ENCODE measurements at places on chromosomes 6 and 20.

DNA sequence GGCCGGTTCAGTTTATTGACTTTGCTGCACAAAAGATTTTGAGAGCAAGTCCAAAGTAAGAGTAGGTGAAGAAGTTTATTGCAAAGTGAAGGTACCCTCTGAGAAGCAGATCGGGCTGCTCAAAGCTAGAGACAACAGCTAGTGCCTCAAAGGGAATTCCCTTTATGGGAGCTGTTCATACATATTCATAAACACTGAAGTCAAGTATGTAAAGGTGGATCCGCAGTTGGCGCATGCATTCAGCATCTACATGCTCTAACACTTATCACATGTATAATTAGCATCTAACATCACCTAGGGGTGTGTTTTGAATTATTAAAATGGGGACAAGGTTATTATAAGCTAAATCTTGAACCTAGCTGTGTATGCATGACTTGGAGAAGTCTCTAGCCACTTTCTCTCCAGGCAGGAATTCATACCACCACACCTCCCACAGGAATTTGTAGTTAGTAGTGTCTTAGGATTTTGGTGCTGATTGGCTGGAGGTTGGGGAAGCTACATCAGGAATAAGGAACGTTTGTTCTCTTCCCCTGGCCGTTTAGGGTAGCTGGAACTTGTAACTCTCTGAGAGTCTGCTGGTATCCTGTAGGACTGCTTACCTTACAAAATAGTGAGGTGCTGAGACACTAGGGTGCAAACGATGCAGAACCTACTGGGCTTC is 1633.9 kb downstream of the GRIK2 start:
- DNase-seq, result no peak

- DNase-seq, result no peak
These were observed 1.3 kb upstream of the VNN1 start for GRCh38 chr6:132715204-132715603.

GRCh38 chr6:51892750-51893149 is 194.7 kb downstream of the PKHD1 start:
- no peak for DNase-seq

DNA sequence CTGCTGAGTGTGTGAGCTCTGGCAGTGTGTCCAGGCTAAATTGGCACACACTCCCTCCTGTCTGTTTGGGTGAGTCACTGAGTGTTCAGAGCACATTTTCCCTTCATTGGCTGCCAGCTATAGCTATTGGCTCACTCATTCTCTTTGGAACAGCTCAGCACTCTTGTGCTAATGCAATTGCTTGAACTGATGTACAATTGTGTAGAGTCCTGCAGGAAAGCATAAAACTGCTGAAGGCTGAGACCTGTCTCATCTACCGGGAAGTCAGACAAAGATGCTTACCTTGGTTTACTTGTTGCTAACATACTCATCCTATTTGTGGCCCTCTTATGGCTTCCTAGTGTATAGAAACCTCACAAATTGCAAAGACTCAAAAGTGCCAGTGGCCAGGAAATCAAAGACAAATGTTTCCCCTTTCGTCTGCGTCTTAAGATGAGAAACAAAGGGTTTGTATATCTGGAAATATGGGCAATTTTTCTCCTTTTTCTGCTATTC is 351.0 kb downstream of the BCKDHB start:
- no peak for DNase-seq

- no peak for DNase-seq
These were observed 321.8 kb upstream of the PRDM1 start for GRCh38 chr6:105764315-105764714.

DNA sequence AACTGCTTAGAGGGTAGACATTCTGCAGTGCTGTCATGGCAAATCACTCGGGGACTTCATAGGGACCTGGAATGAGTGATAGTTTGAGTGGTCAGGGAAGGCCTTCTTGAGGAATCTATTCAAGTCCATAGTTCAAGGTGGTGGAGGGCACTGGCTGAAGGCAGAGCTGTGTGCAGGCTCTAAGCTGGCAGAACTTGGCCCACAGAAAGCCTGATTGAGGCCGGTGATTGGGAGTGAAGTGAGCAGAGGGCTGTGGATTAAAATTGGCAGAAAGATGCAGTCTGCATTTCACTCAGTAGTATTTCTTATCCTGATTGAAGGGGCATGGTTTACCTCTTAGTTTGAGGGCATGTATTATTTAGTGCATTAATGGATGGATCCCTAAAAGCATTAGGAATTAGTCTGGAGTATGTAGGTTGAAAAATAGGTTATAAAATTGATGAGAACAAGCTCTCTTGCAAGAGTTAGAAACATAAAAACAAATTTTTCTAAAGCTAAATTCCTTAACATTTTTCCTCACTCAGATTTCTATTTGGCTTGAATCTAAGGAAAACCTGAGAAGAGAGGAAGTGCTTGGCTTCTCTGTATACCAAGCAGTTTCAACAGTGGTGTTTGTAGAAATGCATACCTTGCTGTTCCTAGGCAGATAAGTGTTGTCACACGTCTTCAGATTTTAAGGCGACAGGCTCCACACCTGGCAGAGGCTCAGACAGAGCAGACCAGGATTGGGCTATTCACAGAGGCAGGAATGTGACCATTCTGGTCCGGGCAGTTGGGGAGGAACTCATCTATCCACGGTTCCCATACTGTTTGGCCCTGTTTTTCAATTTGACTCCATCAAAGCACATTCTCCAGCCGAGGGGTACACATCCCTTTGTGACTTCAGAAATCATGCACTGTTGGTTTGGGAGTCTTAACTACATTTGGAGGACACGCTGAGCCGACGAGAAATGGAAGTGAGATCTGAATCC is 45.2 kb downstream of the UTRN start:
- no peak for DNase-seq

DNA sequence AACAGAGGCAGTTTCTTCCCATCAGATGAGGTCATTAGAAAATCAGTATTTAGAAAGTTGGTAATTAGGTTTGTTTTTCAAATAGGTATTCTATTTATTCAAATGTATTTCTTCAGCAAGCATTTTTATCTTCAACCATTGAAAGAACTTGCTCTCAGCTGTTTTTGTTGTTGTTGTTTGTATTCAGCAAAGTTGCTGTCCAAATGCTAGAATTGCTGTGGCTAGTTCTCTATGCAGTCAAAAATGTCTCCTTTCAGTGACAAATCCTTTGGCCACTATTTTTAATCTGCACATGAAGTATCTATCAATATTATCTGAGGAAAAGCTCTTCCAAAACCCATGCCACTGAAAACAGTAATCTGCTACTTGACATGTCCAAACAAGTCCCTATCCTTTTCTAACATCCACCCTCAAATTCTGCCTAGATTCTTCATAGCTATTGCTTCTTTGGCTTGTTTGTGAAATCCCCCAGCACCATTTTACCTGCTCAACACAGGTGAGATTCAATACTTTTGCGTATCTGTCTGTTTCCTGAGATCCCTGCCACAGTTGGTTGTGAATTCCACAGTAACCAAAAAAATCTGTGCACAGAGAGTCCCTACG is 1005.4 kb downstream of the GRIK2 start:
- no peak for DNase-seq

GRCh38 chr20:43508106-43508505 is 609 bp downstream of the L3MBTL1 start:
- DNase-seq, result no peak

DNA sequence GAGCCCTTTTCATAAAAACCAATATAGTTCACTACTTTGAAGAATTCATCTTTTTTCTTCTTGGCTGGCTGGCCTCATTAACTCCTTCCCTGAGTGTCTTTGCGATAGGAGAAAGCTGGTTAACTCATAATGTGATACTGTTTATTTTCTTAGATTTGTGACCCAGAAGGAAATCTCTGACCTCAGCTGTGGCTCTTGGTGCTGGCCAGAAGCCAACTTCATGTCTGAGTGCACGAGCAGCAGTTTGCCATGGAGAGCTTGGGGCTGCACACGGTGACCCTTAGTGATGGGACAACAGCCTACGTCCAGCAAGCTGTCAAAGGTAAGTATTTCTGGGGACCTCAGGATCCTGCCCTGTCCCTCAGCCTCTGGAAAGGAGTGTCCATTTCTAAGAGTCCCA is 16.7 kb upstream of the DEF6 start:
- DNase-seq, result no peak

DNA sequence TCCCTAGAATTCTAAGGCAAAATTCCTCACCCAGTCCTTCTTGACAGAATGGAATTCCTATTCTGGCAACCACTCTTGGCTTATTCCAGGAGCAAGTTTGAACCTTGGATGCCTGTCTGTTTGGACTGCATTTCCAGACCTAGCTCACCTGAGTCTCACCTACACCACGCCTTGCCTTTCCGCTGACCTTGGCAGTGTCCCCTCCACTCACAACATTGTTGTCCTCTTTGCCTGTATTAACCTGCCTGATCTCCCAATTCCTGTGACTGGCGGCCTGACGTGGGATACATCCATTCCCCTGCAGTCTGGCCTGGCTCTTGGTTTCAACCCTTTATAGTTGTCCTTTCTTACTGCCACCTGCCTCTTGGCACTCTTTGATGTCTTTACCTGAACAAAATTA is 281.4 kb upstream of the SOX4 start:
- DNase-seq, result no peak

DNA sequence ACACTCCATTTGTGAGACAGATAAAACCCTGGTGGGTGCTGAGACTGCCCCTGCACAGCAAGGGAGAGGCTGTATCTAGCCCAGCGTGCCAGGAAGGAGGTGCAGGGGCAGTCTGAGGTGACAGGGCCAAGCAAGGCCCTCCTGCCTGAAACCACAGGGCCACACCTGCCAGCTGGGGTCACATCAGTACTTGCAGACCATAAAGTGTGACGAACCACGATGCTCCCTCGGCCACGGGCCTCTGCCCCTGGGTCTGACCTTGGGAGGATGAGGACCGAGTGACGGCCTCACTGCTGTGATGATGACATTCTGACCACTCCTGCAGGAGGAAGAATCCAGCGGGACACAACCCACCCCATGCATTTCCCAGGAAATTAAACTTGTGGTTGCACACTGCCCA is 75.1 kb downstream of the NINL start:
- DNase-seq, result no peak

- DNase-seq, result no peak
These were observed 705.3 kb downstream of the KIF16B start for GRCh38 chr20:15867899-15868298.

DNA sequence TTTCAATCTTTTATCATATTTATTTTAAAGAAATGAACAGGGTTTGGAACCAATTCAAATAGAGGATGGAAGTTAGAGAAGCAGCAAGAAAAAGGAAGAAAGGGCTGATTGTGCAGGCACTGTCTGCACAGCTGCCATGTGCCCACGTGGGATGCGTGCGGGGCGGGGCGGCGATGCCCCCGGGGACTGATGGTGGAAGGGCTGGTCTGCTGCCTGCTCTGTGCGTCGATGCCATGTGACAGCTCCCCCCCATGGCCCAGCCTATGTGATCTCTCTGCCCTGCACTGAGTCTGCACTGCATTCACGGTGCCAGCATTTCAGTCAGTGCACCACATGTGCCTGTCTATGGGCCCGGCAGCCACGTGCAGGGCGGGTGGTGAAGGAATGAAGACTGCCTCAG is 96.4 kb downstream of the IRF4 start:
- DNase-seq, result no peak

- no peak for DNase-seq
These were observed 246.1 kb downstream of the TMEM242 start for GRCh38 chr6:157077251-157077650.

DNA sequence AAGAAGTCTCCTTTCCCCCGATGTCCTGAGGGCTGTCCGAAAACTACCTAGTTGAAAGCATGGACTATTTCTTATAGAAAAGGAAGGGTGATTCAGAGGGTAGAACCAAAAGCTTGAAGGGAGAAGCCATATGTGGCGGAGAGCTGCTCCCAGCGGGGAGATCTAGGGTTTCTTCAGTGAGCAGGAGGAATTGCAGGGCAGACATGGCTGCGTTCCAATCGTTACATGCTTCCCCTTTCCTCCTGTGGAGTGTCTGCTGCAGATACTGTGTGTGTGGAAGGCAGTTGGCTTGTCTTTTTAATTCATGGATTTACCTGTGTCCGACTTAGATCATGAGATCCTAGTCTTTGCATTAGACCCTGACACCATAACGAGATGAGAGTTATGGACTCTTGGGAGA is 799.5 kb downstream of the QKI start:
- DNase-seq, result no peak

GRCh38 chr20:57267158-57267821 is 849 bp upstream of the BMP7 start:
- no peak for DNase-seq

- no peak for DNase-seq
These were observed 52.1 kb downstream of the CBLN4 start for GRCh38 chr20:55953201-55953600.

DNA sequence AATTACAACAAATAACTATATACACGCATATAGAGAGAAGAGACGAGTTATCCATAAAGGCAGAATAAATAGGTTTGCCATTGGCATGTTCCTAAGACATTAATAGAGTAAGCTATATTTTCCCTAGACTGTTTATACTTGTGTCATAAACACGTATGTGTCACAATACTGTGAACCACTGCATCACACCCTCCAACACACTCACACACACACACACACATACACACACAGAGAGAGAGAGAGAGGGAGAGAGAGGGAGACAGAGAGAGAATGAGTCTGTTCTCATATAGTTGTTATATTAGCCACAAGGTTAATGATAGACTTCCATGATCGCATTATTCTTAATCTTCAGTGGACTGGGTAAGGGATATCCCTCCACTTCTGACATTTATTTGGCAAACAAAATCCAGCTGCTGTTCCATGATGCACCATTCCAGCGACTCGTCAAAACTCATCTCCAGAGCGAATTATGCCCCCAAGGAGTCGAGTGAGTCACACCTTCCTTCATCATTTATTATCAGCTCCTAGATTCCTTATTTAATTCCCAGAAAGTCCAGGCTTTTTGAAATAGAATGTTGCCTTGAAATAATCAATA is 82.8 kb upstream of the HIVEP1 start:
- DNase-seq, result no peak

GRCh38 chr6:155077784-155078183 is 82.7 kb downstream of the TIAM2 start:
- DNase-seq, result no peak

DNA sequence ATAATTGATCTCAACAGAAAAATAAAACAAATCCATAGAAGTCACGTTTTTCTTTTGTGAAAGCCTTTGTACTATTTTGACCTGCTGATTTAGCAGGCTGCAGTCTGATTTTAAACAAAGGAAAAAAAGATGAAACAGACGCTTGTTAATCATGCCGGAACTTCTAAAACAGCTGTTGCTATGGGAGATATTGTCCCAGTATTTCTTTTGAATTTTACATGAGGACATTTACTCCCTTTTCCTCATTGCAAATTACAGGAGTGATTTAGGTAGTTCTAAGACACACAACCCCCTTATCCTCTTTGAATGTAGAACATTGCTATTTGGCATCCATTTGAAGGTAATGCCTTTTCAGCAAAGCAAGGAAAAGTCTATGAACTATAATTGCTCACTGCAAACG is 416.1 kb downstream of the BCKDHB start:
- DNase-seq, result no peak

GRCh38 chr6:25028328-25028727 is 92.6 kb upstream of the RIPOR2 start:
- no peak for DNase-seq

DNA sequence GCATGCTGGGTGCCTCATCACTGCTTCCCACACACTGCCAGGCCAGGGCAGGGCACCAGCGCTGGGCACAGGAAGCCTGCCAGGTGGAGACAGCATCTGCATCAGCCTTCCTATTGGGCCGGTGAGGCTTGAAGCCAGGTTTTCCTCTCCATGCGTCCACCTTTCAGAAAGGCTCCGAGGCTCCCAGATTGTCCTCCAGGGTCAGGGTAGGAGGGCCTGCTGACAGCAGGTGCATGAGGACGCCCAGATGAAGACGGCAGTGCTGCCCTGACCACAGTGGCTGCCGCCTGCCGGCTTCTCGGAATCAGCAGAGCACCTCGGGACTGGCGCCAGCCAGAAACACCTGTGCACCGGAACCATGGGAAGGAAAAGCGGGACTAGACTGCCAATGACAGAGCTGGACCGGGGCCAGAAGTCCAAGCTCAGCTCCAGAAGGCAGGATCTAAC is 170.5 kb upstream of the CST7 start:
- no peak for DNase-seq
